ENCODE measurements at places on chromosomes 3 and 15.

- peak; percentile 86 for DNase-seq
Measured at GRCh38 chr3:111604119-111604518, 9.0 kb upstream of the ZBED2 start.

GRCh38 chr3:73432023-73432705 is 192.6 kb downstream of the PDZRN3 start:
- peak; percentile 31 for DNase-seq

DNA sequence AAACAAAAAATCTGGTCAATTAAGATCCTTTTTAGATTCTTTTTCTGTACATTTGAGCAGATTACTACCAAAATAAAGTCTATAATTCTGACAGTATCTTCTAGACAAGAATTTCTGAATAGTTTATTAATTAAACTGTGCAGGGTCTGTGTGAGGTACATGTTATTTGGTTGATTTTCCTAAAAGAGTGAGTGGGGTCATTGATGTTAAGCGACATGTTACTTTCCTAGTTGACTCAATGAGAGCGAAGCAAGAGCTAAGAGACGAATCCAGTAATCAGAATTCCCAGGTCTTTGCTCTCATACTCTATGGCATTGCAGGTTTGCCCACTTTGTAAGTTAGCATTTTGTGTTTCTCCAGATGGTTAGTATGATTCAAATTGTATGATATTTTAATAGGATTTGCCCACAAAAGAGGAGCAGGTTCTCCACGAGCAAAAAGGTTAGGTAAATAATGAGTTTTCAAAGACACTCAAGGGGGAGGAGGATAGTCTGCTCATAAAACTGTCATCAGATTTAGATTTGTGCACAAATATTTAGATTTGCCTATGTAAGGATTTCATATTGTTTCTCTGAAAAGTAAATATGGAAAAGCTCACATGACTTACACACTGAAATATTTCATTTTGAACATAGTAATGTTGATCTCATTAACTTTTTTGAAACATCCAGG is 217.2 kb upstream of the CGNL1 start:
- no peak for DNase-seq

- no peak for DNase-seq
Measured at GRCh38 chr3:134228035-134228434, 22.6 kb downstream of the RYK start.

DNA sequence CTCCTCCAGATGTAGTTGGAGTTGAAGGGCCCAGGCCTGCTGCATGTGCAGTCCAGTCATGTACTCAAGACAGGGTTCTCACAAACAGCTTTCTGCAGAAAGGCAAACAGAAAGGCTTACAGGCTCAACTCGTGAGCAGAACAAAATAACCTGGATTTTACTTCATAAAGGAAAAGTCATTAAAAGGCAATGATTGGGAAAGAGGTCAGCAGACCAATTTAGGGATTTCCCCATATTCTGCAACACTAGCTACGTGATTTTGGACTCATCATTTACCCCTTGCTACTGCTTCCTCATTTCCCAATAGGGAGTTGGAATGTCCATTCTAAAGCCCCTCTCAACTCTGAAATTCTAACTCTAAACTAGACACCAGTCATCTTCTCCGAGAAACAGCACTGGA is 18.1 kb downstream of the METTL6 start:
- no peak for DNase-seq

DNA sequence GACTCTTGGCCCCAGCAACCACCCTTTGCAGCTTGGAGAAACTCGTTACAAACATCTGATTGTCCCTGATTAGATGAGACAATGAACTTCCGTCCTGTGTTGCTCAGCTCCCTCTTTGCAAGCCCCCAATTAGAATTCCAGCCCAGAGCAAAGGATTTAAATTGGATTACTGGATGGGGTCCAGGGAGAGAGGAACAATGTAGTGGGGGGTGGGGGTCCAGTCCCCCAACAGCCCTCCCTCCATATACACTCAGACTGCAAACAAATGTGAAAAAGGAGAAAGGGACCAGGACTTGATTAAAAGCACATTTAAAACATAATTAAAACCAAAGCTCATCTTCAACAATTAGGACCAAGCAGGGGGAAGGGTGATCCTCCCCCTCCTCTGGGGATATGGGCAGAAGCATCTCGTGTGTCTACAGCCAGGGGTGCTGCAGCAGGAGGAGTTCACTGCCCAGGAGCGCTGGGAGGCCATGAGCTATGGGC is 71.7 kb upstream of the TMEM115 start:
- DNase-seq: no peak
